ENCODE measurements at places on chromosomes 2 and 18.

- DNase-seq: no peak
These were observed 562.6 kb downstream of the DCDC2C start for GRCh38 chr2:4265936-4266335.

DNA sequence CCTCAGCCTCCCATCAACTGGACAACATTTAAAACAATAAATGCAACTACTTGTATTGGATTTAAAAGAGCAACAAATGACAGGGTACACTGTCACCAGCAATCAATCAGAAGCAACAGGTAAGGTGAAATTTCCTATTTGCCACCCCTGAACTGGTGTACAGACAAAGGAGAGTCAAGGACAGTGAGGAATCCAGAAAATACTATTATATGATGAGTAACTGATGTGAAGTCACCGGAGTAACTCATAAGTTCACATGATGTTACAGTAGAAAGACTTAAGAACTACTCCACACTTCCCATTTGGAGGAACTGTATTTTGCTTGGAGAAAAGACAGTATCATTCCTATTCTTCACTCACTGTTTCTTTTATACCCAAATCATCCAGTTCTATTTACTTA lies 4.1 kb upstream of the STAT1 start:
- DNase-seq: no peak

DNA sequence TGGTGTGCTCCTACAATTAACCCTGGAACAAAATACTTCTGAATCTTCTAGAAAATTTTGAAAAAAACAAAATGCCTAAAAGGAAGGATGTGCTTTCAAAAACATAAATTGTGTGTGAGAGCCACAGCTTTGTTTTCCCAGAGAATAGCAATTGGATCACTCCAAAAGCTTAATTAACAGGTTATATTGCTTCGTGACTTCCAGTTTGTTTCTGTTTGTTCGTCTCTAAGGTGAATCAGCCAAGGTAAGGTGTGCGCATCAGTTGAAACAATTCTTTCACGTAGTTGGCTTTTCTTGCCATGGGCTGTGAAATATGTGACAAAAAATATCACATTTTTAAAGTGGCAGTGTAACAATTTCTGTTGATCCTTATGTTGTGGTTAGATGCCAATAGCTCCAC lies 90.3 kb upstream of the BARD1 start:
- no peak for DNase-seq

DNA sequence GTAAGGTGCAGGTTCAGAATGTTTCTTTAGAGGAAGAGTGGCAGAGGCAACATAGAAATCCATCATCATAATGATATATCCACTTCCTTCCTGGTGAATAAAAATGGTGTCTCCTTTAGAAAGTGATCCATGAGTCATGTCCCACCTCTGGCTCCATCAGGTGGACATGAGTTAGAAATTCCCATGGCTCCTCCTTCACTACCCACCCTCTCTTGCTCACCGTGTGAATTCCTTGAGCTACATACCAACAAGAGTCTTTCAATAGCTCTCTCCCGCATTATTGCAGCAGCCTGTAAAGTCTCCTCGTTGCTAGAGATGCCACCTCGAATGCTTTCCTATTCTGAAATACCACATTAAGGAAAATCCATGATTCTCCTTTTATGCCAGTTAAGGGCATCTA lies 317.6 kb downstream of the LNPK start:
- no peak for DNase-seq

- no peak for DNase-seq
These were observed 24.3 kb downstream of the NCOA1 start for GRCh38 chr2:24515335-24515734.

GRCh38 chr2:197888321-197888720 lies 83.9 kb downstream of the PLCL1 start:
- no peak for DNase-seq

GRCh38 chr18:32280188-32280783 lies 90.4 kb downstream of the MEP1B start:
- DNase-seq: no peak

DNA sequence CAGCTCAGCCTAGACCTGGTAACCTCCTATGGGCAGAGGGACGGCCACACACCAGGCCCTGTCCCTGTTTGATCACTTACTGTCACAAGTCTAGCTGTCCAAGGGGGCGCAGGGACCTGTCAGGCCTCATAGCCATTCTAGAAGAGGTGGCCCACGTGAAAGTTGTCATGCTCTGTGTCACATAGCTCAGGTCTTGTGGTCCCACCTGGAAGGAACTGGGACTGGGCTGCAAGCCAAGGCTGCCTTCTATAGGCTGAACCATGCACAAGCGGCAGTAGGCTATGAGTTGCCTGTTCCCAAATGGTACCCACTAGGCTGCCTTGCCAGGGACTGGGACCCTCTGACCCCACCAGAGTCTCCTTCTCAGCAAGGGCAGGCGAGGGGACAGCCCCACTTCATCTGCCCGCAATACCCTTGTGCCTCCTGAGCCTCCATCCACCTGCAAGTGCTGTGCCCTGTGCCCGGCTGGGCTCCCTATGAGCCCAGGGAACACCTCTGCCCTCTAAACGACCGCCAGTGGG lies 177.5 kb downstream of the ANAPC1 start:
- no peak for DNase-seq

DNA sequence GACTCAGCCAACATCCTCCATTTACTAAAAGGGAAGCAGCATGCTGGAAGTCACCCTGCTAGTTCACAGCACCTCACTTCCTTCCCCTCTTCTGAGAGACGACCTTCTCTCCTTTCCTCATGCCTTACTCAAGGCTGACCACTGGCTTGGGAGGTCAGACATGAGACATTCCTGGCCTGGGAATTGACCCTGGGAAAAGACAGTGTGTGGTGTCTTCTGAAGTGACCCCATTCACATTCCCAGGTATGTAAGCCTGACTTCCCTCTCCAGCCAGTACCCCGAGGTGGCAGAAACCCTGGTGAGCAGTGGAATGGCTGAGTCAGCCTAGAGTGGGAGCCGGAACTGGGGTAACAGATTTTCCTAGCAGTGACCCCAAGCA lies 92.4 kb downstream of the PLB1 start:
- DNase-seq: no peak

GRCh38 chr2:218998414-218999002 lies 5.3 kb upstream of the CRYBA2 start:
- DNase-seq: no peak

Data from CD4-positive, alpha-beta T cell treated with Interleukin-10 for 1 hour (primary cell).